Activated T-cell treated with anti-CD3 and anti-CD28 coated beads for 1 hour (primary cell): ENCODE measurements at places on chromosomes 6 and 20.

GRCh38 chr6:8337147-8337546 lies 98.2 kb downstream of the SLC35B3 start:
- DNase-seq = no peak

DNA sequence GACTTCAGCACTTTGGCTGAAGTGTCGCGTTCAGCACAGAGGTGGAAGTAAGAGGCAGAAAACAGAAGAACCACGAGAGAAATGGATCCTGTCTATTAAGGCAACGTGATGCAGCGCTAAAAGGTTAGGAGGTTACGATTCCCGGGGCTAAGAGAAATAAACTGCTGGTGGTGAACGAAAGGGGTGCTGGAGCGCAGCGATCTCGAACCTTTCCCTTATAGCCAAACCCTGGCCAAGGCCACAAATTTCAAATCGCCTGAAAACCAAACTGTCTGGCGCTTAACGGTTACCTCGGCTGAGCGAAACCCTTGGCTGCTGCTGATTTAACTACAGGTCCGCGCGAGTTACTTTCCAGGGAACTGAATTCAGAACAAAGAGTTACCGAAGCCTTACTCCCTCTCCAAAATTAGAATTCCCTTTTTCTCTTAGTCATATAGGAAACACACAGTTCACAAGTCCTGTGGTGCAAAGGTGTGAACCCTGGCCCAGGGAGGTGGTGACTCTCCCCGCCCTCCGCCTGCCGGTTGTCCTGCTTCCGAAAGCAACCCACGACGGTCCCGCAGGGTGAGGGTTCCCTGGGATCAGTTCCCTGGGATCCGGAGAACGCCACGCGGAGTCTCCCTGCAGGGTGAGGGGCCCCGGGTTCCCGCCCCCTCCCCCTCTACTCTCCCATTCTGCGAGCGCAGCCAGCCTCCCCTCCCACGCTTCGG lies 1.3 kb upstream of the SLC35D3 start:
- DNase-seq = no peak

GRCh38 chr20:38012332-38012731 lies 20.9 kb downstream of the TTI1 start:
- no peak for DNase-seq

DNA sequence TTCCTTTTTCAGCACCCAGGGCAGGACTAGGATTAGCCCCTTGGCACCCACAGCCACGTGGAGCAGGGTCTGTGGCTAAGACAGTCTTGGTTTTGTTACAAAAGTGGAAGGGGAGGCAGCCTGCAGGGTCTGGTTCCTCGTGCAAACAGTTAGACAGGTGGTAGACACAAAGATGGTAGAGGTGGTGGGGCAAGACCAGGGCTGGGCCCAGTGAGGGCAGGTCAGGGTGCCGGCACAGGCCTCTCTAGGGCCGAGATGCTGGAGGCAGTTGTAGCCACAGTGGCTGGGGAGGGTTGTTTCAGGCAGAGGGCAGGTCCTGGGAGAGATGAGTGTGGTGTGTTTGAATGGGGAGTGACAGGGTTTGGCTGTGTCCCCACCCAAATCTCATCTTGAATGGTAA lies 161.6 kb downstream of the SMOC2 start:
- DNase-seq = no peak

DNA sequence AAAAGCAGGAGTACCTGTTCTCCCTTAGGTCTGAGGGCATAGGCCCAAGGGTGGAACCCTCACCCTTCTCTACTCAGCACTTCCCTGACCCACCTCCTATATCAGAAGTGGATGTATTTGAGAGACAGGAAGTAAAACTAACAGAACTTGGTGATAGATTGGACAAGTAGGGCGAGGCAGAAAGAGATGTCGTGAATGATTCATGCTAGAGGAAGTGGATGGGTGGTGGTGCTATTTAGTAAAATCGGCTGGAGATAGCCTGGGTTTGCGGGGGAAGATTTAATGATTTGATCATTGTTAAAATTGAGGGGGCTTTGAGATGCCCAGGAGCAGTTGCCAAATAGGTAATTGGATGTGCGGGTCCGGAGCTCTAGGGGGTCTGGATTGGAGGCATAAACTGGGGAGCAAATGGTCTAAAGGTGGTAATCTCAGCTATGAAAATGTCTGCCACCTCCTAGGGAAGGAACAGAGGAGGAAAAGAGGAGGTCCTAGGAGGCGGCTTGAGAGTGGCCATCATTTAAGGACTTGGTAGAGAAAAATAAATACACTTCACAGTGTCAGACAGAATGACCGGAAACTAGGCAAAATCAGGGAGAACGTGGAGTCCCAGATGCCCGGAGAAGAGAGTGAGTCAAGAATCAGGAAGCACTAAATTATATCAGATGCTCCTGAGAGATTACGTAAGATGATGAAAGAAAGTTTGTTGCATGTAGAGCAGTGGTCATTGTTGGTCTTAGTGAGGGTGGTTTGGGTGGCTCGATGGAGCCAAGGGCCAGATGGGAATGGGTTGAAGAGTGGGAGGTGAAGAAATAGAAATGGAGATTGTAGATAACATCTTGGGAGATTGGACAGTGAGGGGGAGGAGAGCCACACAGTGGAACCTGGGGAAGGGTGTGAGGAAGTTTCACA lies 142.0 kb downstream of the CEP57L1 start:
- no peak for DNase-seq
